ENCODE measurements at places on chromosomes 7 and 10.

DNA sequence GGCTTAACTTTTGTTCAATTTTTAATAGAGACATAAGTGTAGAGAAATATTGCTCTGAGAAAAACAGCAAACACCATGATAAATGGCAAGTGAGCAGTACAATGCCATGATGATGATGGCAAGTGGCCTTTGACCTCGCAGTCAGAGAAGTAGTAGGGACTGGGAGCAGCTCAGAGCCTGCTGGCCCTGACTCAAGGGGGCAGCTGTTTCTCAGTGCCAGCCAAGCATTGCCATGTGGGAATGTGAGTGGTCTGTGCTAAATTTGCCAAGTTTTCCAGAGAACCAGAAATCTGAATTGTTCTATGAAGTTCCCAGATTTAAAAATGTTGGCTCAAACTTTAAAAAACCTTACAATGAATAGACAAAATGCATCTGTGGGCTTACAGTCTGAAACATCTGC lies 187.9 kb downstream of the BICC1 start:
- DNase-seq, result no peak

GRCh38 chr10:78623578-78624215 lies 445.1 kb upstream of the ZMIZ1 start:
- peak; percentile 57 for DNase-seq

- no peak for DNase-seq
Observed at GRCh38 chr7:4050126-4050660, 631.9 kb upstream of the FOXK1 start.

GRCh38 chr7:129845972-129846327 lies 106.8 kb downstream of the UBE2H start:
- DNase-seq, result no peak

GRCh38 chr7:2213551-2214215 lies 19.1 kb downstream of the MAD1L1 start:
- no peak for DNase-seq

- no peak for DNase-seq
Observed at GRCh38 chr10:77226853-77227565, 410.6 kb downstream of the KCNMA1 start.

DNA sequence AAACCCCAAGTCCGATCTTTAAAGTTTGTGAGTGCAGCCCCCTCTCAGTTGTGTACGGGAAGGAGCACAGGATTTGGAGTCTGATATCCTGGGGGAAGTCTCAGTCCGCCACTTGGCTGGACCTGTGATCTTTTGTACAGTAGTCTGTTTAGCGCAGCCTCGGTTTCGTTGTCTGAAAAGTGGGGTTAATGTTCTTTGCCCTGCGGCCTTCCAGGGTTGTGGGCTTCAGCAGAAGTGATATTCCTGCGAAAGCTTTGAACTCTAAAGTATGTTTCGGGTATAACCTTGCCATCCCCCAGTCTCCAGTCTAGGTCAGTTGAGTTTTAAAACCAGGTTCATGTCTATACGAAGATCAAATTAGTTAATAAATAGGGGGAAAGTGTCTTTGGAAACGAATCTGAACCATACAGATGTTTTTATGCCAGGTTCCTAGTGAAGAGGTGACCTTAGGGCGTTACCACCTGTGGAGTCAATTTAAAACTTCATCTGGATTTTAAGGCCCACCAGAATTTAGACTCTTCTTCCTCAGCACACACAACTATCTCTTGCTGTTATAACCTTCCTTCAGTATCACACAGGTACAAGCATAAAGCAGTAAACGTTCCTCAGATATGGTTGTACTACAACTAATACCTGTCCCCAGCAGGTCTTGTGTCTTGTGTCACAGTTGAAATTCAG lies 904 bp downstream of the R3HCC1L start:
- no peak for DNase-seq

GRCh38 chr7:37467002-37467401 lies 18.3 kb upstream of the ELMO1 start:
- DNase-seq, result no peak

- DNase-seq, result peak; percentile 73
Observed at GRCh38 chr7:99407872-99408378, 472 bp downstream of the PDAP1 start.

DNA sequence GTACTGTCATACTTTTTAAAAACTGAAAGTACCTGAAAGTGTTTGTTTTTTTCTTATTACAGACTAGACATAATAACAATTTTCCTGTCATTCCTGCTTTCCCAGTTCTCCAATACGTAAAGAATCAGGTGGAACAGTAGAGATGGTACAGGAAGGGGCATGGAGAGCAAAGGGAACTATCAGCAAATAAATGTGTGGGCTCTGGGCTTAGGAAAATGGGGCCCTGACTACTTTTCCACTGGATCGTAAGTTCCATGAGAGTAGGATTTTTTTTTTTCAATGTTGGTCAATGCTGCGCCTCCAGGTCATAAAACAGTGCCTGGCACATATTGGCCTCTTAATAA lies 15.2 kb upstream of the FAS start:
- no peak for DNase-seq

DNA sequence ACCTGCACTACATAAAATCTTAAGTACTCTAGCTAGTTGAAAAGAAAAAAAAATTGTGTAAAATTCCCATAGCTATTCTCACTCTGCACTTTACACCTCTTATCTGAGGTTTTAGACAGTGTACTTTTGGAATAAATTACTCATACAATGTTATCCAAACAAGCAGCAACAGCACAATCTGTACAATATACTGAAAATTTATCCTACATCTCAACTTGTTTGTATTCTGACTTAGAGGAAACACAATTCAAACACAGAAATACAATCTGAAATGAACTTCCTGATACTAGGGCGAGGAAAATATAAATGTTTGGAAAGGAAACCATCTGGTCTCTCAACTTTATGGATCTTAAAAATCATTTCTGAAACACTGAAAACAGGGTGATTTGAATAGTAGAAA lies 381.7 kb downstream of the THSD7A start:
- DNase-seq, result no peak

- DNase-seq, result no peak
Observed at GRCh38 chr10:75037171-75038153, 74.0 kb upstream of the SAMD8 start.
